Endothelial cell of umbilical vein (primary cell): ENCODE measurements at places on chromosomes 11 and 22. TPM values are rescaled to one million over a fixed set of nuclear protein-coding genes. Genes with fewer than 3 reads are reported as not detected.

- peaks cover 18% of the 10 kb centered on the region for H3K4me1 ChIP-seq
- no peak overlapping the region for H3K4me3 ChIP-seq
- H3K36me3 ChIP-seq: no peaks in the 10 kb centered on the region
- no peaks in the 10 kb centered on the region for H3K27me3 ChIP-seq
Measured at GRCh38 chr11:59705294-59705693, 8.4 kb downstream of the OR10V1 start.

DNA sequence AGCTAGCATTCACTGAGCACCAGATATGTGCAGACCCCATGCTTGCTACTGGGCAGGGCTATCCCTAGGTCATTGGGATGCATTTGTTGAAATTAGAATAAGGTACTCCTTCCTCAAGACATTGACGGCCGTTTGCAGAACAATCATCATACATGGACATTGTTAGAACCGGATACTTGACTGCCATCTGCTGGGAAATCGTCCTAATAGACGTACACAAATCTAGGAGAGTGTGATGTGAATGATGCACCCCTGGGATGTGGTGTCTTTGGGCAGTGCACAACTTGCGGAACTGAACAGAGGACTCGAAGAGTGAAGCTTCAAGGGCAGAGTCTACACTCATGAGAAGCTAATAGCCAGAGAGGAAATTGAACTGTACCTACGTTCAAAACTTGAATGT, 35.9 kb downstream of the MYO18B start:
- H3K4me3 ChIP-seq: no peak overlapping the region
- no peaks in the 10 kb centered on the region for H3K27me3 ChIP-seq
- peak; percentile 44 for DNase-seq
- H3K4me1 ChIP-seq: no peaks in the 10 kb centered on the region
- no peaks in the 10 kb centered on the region for H3K36me3 ChIP-seq

DNA sequence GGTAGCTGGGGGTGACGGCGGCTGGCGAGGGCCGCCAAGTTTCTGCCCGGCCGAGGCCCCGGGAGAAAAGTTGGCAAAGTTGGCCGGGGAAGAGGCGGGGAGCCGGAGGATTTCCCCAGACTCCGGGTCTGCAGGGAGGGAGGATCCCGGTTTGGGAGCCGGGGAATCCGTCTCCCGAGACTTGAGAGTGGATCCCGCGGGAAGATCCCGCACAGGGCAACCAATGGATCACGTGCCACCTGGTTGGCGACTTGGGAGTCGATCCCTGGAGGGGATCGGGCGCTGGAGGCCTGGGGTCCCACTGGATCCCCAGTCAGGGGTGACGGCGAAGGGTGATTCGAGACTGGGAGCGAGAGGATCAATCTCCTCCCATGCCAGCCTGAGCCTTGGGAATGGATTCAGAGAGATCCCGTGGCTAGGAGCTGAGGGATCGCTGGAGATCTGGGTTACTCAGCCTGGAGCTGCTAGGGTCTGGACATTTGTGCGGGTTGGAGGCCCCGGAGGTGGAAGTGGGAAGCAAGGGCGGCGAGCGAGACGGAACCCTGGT, 394 bp downstream of the KIAA1671 start:
- DNase-seq: peak; percentile 86
- peak overlapping the region; percentile 94 for H3K27ac ChIP-seq
- peak overlapping the region; percentile 56 for H3K4me3 ChIP-seq
- peaks cover 9% of the 10 kb centered on the region for H3K4me1 ChIP-seq
- no peaks in the 10 kb centered on the region for H3K36me3 ChIP-seq
- H3K27me3 ChIP-seq: no peaks in the 10 kb centered on the region

DNA sequence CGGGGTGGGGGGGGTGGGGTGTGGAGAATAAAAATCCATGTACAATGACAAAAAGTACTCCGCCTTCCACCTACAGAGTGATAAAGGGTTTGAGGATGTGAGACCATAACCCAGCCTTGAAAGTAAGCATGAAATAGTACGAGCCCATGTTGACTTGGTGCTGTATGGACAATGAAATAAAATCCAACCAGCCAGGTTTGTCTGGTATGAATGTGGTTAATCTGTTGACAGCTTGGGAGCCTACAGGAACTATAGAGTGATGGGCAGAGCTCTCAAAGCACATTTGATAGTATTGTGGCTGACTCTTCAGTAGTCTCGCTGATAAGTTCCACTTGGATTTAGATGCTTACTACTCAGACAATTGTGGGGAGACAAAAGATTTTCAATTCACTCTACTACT, 48.8 kb upstream of the CD44 start:
- no peaks in the 10 kb centered on the region for H3K27me3 ChIP-seq
- no peak overlapping the region for H3K27ac ChIP-seq
- no peaks in the 10 kb centered on the region for H3K36me3 ChIP-seq
- DNase-seq: no peak
- H3K4me1 ChIP-seq: peaks cover 12% of the 10 kb centered on the region

- no peak overlapping the region for H3K4me3 ChIP-seq
- H3K27ac ChIP-seq: no peak overlapping the region
- peaks cover 2% of the 10 kb centered on the region for H3K4me1 ChIP-seq
Measured at GRCh38 chr22:47112582-47112965, 350.1 kb downstream of the TBC1D22A start.

- no peaks in the 10 kb centered on the region for H3K27me3 ChIP-seq
- no peak overlapping the region for H3K4me3 ChIP-seq
- peak; percentile 82 for DNase-seq
Measured at GRCh38 chr11:78228467-78228866, 39.7 kb downstream of the USP35 start.

DNA sequence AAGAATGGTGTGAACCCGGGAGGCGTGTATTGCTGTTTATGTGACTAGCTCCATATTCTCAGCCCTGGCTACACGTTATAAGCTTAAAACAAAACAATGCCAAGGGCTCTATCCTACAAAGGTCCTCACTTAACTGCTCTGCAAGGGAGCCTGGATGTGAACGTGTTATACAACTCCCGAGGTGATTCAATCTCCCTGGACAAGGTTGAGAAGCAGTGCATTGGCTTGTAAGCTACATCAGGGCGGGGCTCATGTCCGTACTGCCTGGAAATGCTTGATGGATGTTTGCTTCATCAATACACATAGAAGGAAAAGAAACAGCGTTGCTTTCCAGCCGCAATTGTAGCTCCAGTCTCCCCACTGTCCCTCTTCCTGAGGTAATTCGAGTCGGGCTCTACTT, 256.9 kb upstream of the SYN3 start:
- DNase-seq: no peak
- H3K4me3 ChIP-seq: no peak overlapping the region
- H3K36me3 ChIP-seq: no peaks in the 10 kb centered on the region
- H3K27me3 ChIP-seq: no peaks in the 10 kb centered on the region
- no peak overlapping the region for H3K27ac ChIP-seq
- no peaks in the 10 kb centered on the region for H3K4me1 ChIP-seq

DNA sequence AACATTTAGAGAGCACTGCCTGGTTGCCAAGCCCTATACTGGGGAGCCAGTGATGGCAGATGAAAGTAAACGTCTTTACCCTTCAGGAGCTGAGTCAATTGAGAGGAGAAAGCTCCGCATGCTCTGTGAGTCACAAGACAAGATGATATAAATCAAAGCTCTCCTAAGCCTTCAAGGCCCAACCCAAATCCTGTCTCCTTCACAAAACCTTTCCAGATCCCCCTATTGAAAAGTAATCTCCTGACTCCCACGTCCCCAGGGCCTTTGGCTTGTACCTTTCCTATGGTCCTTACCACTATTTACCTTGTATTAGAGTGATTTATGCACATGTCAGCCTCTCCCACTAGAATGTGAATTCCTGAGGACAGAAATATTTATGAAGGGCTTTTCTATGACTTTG, 230.1 kb upstream of the TENM4 start:
- no peak for DNase-seq
- no peak overlapping the region for H3K27ac ChIP-seq
- H3K27me3 ChIP-seq: no peaks in the 10 kb centered on the region
- H3K4me3 ChIP-seq: no peak overlapping the region
- H3K36me3 ChIP-seq: no peaks in the 10 kb centered on the region

DNA sequence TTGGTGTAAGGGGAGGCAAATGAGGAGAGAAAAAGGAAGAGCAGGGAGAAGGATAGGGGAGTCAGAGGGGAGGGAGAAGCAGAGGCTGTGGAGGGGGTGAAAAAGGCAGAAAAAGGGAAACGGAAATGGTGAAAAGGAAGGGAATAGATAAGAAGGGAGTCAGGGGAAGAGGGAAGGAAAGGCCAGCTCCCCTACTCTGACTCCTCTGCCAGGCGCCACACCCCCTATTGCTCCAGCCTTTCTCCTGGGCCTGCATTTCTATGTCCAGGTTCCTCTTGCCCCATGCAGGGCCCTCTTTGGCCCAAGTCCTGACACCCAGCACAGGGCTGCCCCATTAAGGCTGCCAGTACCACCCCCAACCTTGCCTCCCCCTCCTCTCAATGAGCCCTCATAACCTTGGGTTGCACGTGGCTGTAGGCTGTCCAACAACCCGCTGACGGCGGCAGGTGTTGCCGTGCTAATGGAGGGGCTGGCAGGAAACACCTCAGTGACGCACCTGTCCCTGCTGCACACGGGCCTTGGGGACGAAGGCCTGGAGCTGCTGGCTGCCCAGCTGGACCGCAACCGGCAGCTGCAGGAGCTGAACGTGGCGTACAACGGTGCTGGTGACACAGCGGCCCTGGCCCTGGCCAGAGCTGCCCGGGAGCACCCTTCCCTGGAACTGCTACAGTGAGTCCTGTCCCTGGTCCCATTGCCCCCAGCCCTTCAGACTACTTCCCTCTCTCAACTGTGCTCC, 3.4 kb upstream of the NHERF4 start:
- no peaks in the 10 kb centered on the region for H3K36me3 ChIP-seq
- no peak overlapping the region for H3K4me3 ChIP-seq
- peaks cover 21% of the 10 kb centered on the region for H3K4me1 ChIP-seq

GRCh38 chr11:12090061-12090591, 20.3 kb upstream of the MICAL2 start:
- H3K4me1 ChIP-seq: peaks cover 78% of the 10 kb centered on the region
- H3K4me3 ChIP-seq: no peak overlapping the region
- peak overlapping the region; percentile 99 for H3K27ac ChIP-seq
- no peaks in the 10 kb centered on the region for H3K36me3 ChIP-seq

GRCh38 chr11:3177931-3178330, 12.8 kb upstream of the OSBPL5 start:
- H3K4me3 ChIP-seq: no peak overlapping the region
- H3K27ac ChIP-seq: no peak overlapping the region
- DNase-seq: no peak
- no peaks in the 10 kb centered on the region for H3K27me3 ChIP-seq
- no peaks in the 10 kb centered on the region for H3K36me3 ChIP-seq
- H3K4me1 ChIP-seq: no peaks in the 10 kb centered on the region

Gene KLHDC7B
- not detected in 2 replicates for total RNA-seq

Gene CDC42BPG
- total RNA-seq: 0.42 and 0.62 TPM in 2 replicates

Gene OR56A1
- not detected in 2 replicates for total RNA-seq

- H3K27ac ChIP-seq: no peak overlapping the region
- no peak overlapping the region for H3K4me3 ChIP-seq
- no peaks in the 10 kb centered on the region for H3K36me3 ChIP-seq
Measured at GRCh38 chr11:19395050-19395449, 154.3 kb upstream of the E2F8 start.

GRCh38 chr11:93541884-93542810, 1.0 kb downstream of the SMCO4 start:
- H3K27ac ChIP-seq: no peak overlapping the region
- H3K27me3 ChIP-seq: peaks cover 5% of the 10 kb centered on the region
- peaks cover 13% of the 10 kb centered on the region for H3K4me1 ChIP-seq
- no peaks in the 10 kb centered on the region for H3K36me3 ChIP-seq

Gene C22orf31
- total RNA-seq: not detected in 2 replicates

Gene VWCE
- 14.4 and 14.8 TPM in 2 replicates for total RNA-seq

GRCh38 chr11:117145393-117145761, 1.3 kb downstream of the PAFAH1B2 start:
- peak; percentile 73 for DNase-seq
- no peaks in the 10 kb centered on the region for H3K36me3 ChIP-seq
- peak overlapping the region; percentile 95 for H3K4me3 ChIP-seq

DNA sequence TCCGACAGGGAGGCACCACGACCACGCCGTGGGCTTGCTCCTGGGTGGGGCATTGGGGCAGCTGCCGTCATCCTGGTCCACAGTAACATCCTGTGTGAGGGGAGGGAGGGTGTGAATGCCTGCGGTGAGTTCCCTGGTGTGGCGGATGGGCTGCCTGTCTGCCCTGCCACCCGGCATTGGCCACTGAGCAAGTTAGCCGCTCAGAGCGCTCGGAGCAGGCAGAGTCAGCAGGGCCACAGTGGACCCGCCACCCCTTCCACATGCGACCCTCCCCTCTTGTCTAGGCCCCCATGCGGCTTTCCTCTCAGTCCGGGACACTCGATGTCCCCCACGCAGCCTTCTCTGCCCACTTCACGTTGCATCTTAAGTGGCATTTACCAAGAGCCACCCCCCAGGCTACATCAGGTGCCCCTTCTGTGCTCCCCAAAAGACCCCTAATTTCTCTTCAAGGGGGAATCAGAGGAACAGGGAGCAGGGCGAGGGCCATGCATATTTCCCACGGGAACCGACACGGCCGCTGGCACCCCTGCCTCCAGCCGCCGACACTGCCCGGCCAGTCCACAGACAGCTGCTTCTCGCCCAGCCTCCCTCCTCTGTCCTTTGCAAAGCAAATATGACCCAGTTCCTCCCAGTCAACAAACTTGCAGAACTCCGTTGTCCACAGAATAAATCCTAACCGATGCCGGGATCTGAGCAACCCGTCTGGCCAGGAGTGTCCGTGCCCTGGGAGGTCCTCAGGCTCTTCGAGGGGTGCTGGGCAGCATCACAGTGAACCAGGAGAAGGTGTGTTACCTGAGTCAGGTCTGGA, 1482.1 kb downstream of the TBC1D22A start:
- no peaks in the 10 kb centered on the region for H3K27me3 ChIP-seq
- no peak overlapping the region for H3K27ac ChIP-seq
- DNase-seq: no peak
- no peak overlapping the region for H3K4me3 ChIP-seq

DNA sequence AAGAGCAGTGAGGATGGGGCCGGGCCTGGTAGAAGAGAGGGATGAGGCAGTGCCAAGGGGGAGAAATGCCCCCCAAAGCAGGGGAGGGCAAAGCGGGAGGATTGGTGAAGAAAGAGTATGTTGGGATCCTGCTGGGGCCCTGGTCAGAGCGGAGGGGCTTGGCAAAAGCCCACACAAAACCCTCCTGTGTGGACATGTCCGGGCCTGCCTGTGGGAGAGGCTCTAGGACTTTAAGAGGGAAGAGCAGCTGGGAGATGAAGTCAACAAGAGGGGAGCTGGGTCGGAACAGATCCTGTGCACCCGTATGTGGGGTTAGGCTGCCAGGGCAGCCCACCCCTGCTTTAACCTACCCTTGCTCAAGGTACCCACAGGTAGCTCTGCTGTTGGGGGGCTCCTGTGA, 25.8 kb downstream of the ART5 start:
- H3K27me3 ChIP-seq: no peaks in the 10 kb centered on the region
- no peaks in the 10 kb centered on the region for H3K36me3 ChIP-seq
- no peak overlapping the region for H3K27ac ChIP-seq
- no peaks in the 10 kb centered on the region for H3K4me1 ChIP-seq
- DNase-seq: no peak

- no peaks in the 10 kb centered on the region for H3K27me3 ChIP-seq
- H3K4me1 ChIP-seq: no peaks in the 10 kb centered on the region
- no peaks in the 10 kb centered on the region for H3K36me3 ChIP-seq
- no peak overlapping the region for H3K4me3 ChIP-seq
- H3K27ac ChIP-seq: no peak overlapping the region
Measured at GRCh38 chr22:48247829-48248228, 1485.4 kb downstream of the TBC1D22A start.
